Islet precursor cell (in vitro differentiated cells): ENCODE measurements at places on chromosomes 1 and 21.

DNA sequence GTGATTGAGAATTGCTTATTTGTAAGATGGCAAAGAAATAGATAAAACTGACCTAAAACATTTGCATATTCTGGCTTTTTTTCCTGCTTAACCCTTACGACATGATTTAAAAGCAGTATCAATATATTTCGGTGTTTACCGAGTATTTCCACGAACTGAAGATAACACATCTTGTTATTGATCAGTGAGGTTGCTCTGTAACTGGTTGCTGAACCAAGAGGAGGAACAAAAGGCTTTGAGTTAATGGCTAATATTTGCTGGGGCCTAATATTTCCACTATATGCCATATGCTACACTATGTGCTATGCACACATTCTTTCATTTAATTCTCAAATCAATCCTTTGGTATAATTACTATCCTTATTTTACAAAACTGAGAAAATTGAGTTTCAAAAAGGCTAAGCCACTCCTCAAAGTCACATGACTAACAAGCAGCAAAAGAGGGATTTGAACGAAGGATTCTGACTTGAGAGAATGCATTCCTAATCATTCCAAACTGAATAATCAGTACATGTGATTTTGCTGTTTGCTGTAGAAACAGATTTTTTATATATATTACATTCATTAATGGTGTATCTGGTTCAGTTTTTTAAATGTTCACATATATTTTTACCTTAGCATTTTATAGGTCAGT, 346.0 kb downstream of the USP25 start:
- DNase-seq = no peak

- DNase-seq = peak; percentile 37
Measured at GRCh38 chr1:55065648-55066047, 26.3 kb downstream of the PCSK9 start.

DNA sequence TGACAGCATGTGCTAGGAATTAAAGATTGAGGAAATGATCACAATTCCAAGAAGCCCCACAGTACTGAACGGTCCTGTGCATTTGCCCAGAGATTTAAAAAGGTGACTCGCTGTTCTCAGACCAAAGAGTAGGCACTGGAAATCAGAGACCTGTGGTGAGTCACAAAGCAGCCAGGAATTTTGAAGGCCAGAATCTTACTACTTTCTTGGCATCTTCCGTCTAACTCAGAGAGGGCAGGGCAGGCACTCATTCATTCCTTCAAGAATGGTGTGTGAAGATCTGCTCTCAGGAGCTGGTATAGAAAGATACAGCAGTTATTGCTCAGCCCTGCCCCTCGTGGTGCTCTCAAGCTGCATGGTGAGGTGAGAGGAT, 57.9 kb downstream of the BRINP2 start:
- DNase-seq = peak; percentile 63

DNA sequence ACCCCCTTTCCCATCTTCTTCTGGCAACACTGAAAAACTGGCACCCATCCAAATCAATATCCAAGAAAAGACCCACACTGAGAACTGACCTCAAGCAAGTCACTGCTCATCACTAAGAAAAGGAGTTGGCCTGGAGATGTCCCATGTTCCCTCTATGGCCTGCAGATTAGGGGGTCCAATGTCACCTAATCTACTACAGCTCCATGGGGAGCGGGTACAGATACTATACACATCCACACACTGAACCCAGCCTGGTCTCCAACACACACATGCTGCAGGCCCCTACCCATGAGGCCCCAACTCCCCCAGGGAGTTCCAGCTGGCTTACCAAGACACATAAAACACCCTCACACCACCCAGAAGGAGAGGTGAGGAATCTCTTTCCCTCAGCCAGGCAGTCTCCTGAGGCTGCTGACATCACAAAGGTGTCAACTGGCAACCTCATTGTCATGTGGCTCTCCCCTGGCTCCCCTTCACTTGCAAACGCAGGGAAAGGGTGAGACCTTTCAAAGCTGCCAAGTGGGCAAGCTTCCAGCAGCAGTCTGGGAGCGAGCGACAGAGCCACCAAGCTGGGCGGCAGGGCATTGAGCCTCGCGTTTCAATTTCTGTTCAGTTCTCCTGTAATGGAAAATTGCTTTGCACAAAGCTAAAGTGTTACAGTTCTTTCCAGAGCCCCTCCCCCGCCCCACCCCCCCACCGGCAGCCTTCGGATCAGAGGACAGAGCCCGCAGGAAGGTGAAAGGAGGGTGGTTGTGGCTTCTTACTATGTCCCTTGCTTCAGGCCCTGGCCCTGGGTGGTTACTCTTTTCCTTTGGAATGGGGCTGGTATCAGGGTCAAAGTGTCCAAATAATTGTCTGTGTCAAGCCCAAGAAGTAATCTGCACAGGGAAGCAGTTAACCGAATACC, at the start of gene LRRC52:
Gene LRRC52, plus strand, starts transcription at position 469 of the 907 bp plus-strand sequence. Its CDS starts 297 bp downstream, at position 766.
- DNase-seq = no peak

GRCh38 chr1:116420417-116421200, 47.6 kb downstream of the ATP1A1 start:
- peak; percentile 45 for DNase-seq

GRCh38 chr1:62317021-62317768, 2.0 kb downstream of the KANK4 start:
- no peak for DNase-seq

- DNase-seq = no peak
Measured at GRCh38 chr1:9315411-9316079, 22.9 kb downstream of the SPSB1 start.

DNA sequence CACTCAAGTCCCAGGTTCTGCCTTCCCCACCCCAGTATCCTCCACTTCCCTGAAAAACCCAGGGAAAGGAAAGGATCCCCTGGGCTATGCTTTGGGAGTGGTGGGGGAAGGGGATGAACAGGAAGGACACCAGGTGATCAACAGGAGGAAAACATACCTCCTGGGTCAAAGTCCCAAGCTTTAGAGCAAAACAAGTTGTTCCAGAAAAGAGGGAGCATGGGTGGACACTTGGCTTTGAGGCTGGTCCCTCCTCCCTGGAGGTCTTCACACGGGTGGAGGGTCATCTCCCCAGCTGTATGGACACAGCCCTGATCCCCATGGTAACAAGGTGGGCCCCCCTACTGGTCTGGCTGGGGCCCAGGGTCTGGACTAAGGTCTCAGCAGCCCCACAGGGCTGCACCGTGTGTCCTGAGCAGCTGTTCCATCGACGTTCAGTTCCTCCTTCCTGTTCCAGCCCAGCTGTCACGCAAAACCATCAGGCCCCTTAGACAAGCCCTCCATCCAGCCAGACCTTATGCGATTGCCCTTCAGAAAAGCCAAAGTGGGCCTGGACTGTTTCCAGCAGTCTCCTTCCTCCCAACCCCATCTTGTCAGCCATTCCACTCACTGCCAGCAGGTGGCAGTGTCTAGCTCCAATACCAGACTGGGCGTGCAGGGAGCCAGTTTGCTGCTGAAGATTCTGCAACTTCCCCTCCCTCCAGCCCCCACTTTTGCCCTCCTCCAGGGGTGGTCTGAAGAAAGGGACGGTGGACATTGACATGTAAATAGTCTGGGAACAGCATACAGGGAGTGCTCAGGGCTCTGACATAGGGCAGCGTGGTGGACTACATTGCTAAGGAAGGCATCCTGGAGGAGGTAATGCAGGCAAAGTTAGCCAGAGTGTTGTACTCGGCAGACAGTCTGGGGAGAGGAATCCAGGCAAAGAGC, 2.9 kb upstream of the PDZK1IP1 start:
- peak; percentile 91 for DNase-seq

DNA sequence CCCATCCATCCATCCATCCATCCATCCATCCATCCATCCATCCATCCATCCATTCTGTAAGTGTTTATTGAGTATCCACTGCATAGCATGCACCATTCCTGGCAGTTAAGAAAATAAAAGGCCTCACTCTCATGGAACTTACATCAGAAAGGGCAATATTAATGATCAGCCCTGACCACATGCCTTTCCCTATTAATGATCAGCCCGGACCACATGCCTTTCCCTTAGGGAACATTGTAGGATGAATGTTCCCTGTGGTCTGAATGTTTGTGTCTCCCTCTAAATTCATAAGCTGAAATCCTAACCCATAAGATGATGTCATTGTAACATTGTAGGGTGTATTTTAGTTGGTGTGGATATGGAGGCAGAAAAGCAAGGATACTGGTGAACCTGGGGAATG, 365.8 kb downstream of the KIF26B start:
- DNase-seq = no peak

DNA sequence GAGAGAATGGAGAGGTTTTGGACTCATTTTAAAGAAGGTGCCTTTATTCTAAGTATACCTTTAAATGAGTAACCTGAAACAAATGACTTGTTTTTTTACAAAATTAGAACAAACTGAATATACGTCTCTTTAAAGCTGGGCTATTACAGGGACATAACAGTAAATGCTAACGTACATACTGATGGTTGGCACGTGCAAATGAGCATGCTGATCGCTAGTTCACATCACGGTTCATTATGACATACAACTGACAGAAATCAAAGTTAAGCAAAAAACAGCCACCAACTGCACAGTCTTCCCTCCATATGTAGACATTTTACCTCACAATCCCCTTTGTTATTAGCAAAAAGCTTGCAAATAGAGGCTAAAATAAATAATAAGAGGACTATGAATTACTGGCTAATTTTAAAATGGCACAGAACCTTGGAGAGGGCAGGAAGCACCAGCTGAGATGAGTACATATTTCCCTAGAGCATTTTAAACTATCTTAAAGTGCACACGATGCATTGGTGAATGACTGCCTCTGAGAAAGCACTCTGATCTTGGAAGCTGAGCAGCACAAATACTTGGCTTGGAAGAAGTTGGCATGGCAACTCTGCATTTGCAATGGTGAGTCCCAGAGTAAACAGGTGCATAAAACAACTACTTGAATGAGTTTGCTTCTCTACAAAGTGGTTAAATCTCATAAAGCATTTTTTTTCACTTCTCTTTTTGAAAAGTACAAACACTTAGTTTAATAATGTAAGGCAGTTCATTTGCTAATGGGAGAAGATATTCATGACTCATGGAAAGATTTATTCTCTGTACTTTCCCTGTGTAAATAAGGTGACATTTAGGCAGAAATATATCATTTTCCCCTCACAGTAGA, 204.7 kb downstream of the LHX8 start:
- DNase-seq = no peak

GRCh38 chr1:69438056-69438795, 129.5 kb upstream of the LRRC7 start:
- no peak for DNase-seq

GRCh38 chr1:231252336-231252735, 11.3 kb downstream of the GNPAT start:
- no peak for DNase-seq

DNA sequence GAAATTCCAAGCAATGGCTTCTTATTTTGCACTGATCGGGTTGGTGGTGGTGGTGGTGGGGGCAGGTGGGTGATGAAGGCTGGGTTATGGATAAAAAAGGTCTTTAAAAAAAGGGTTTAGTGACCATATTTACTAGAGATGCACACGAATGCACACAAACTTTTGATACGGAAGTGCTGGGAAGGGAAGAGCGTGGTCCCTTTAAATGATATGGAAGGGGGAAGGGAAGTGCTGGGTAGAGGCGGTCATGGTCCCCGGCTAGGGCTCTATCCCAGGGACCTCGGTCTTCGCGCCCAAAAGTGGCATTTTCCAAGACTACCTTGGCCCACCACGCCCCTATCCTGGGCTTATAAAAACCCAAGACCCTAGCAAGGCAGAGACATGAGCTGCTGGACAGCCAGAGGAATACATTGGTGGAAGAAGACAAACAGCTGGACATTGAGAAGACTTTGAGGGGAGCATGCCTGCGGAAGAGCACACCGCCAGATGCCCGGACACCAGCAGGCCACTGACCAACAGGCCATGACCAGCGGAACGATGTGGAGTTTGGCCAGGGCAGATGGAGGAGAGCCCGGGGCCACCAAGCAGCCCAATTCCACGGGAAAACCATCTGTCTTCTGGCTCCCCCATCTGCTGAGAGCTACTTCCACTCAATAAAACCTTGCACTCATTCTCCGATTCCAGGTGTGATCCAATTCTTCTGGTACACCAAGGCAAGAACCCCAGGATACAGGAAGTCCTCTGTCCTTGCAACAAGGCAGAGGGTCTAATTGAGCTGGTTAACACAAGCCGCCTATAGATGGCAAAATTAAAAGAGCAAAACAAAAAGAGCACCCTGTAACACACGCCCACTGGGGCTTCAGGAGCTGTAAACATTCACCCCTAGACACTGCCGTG, 1720.2 kb downstream of the MRPL39 start:
- no peak for DNase-seq

GRCh38 chr1:160607011-160607671, 27.8 kb upstream of the CD84 start:
- peak; percentile 77 for DNase-seq

DNA sequence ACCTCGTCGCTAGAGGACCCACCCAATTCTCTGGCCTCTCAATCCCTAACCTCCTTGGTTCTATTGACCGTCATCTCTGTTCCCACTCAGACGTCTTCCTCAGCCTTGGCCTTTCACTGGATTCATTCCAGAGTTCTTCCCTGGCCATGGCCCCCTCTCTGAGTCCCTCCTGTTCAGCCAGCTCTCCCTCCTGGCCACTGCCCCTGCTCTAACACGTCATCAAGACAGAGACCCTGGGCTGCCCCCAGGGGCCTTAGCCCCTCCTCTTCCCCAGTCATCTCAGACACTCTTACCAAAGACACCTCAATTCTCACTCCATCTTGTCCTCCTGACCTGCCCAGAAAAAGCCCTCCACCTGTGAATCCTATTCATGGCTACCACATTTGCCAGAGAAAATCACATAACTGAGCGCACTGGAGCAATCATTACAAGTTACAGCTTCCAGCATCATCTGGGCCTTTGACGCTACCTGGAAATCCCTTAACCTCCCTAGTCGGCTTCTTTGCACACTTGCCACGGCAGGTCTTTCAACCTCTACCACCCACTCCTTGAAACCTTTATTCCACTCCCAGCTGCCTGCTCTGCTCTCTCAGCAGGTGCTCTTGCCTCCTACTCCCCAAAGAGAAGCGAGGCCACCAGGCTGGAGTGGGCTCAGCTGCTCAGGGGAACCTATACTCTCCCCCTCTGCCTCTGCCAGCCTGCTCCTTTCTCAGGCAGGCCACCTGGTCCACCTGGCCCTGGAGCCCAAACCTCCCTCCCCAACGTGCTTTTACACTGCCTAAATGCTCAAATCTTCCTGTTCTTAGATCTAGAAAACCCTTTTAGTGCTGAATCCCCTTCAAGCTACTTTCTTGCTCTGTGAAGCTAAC, 14.0 kb downstream of the DCST2 start:
- DNase-seq = no peak

- DNase-seq = no peak
Measured at GRCh38 chr1:195740862-195741261, 867.4 kb downstream of the KCNT2 start.

GRCh38 chr1:39973503-39974135, 18.7 kb downstream of the MFSD2A start:
- peak; percentile 82 for DNase-seq

- no peak for DNase-seq
Measured at GRCh38 chr1:110394493-110394820, 3.6 kb upstream of the SLC16A4 start.

DNA sequence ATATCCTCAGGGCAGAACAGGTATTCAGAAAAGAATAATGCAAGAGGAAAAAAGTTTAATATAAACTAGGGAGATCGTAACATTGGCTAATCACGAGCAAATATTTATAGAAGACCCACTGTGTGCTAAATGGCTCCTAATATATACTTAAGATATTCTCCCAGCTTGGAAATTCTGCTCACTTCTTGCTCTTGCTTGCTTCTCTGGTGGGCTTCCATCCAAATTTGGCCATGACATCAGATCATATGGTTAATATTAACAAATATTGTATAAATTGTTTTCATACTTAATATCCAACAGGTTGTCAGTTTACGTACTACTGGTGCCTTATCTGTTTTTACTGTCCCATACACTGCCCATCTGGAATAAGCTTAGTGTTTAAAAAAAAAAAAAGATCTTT, 1.1 kb downstream of the COX20 start:
- DNase-seq = no peak
